Activated CD4-positive, alpha-beta T cell treated with anti-CD3 and anti-CD28 coated beads for 36 hours (primary cell): ENCODE measurements at places on chromosomes 1 and 21. TPM values are rescaled to one million over a fixed set of nuclear protein-coding genes. Genes with fewer than 3 reads are reported as not detected.

DNA sequence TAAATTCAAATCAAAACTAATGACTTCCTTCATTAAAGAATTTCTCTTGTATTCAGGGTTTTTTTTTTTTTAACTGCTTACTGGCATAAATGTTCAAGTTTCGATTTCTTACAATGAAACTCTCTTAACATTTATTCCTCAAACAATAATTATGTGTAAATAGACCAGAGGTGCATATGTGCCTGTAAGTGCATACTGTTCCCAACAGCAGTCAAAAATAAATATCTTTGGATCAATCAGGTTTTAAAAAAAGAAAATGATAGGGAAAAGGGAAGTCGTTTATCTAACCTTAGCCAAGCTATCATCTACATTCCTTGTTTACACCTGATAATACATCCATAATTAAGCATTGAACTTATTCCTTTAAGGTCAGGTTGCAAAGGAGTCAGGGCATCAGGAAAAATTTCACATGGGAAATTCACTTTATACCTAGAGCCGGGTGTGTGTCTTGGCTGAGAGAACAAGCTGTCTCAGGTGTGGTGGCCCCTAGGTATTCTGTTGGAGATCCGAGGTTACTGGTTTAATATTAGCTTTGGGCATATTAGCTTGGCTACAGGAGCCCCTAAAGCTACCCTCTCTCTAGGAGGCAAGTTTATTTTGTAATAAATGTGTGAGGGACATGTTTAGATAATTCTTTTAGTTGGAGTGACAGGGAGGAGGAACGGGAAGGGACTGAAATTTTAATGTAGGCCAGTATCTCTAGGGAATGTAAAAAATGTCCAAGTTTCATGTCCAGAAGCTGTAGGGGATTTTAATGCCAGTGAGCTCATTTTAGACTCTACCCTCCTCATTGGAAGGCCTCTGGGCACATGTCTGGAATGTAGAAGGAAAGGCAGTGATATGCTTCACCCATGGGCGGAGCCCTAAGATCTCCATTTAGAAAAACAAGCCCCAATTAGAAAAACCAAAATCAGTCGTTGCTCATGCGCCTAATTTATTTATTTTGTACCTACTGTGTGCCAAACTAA, 327.9 kb upstream of the PROX1 start:
- DNase-seq = no peak
- H3K4me3 ChIP-seq = no peak overlapping the region
- no peak overlapping the region for H3K27ac ChIP-seq

LRRC3 gene
- 2.7 TPM for total RNA-seq

- no peaks in the 10 kb centered on the region for H3K36me3 ChIP-seq
- no peak for DNase-seq
- H3K27me3 ChIP-seq = no peaks in the 10 kb centered on the region
- H3K27ac ChIP-seq = peak overlapping the region; percentile 73
- H3K4me3 ChIP-seq = no peak overlapping the region
These were observed 41.4 kb downstream of the S1PR1 start for GRCh38 chr1:101278238-101278637.

DNA sequence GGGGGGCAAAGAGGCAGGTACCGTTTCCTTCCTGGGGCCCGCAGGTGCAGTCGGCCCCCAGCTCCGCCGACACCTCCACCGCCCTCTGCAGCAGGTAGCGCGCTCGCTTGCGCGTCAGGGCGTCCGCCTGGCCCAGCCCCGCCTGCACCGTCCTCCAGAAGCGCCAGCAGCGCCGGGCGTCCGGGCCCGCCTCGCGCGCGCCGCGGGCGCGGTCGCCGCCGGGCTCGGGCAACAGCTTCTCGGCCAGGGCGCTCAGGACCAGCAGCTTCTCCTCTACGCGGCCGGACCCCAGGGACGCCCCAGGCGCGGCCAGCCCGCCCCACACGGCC, 863 bp downstream of the TARBP1 start:
- H3K4me3 ChIP-seq = peak overlapping the region; percentile 82
- peaks cover 62% of the 10 kb centered on the region for H3K4me1 ChIP-seq
- H3K27me3 ChIP-seq = peaks cover 14% of the 10 kb centered on the region
- DNase-seq = peak; percentile 84
- H3K36me3 ChIP-seq = peaks cover 9% of the 10 kb centered on the region
- H3K27ac ChIP-seq = peak overlapping the region; percentile 80

CASZ1 gene
- 4.0 TPM for total RNA-seq

MX2 gene
- 40.4 TPM for total RNA-seq

GRCh38 chr1:43653893-43654292, 3.9 kb downstream of the KDM4A start:
- H3K27me3 ChIP-seq = no peaks in the 10 kb centered on the region
- no peak for DNase-seq
- H3K4me3 ChIP-seq = no peak overlapping the region
- peaks cover 28% of the 10 kb centered on the region for H3K4me1 ChIP-seq

DNA sequence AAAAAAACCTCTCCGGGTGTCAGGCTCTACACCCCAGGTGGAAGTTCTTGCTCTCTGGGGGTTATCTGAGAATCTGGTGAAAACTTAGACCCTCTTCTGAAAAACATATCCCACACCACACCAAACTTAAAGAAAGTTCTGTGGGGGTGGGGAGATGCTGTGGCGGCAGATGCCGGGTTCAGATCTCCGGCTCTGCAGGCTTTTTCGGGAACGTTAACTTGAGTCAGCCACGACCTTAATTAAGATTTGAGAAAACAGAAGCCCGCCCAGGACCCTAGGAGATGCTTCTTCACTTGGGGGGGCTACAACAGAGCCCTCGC, 2.3 kb downstream of the RCC2 start:
- peaks cover 55% of the 10 kb centered on the region for H3K4me1 ChIP-seq
- H3K27ac ChIP-seq = peak overlapping the region; percentile 65
- peak overlapping the region; percentile 74 for H3K4me3 ChIP-seq
- no peak for DNase-seq

DNA sequence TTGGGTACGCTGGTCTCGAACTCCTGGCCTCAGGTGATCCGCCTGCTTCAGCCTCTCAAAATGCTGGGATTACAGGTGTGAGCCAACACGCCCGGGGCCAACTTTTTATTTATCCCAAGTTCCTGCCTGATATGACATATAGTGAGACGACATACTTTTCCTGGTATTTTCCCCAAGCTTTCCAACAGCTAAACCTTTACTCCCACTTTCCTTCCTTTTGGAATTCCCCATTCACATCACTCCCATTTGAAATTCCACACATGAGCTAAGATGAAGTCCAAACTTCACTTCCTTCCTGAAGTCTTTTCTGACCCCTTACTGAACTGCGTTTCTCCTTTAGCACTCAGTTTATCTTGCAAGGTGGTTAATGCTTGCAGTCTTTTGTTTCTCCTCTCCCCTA, 64.1 kb downstream of the S1PR1 start:
- no peaks in the 10 kb centered on the region for H3K36me3 ChIP-seq
- no peak overlapping the region for H3K27ac ChIP-seq
- peaks cover 25% of the 10 kb centered on the region for H3K4me1 ChIP-seq
- H3K4me3 ChIP-seq = no peak overlapping the region

DNA sequence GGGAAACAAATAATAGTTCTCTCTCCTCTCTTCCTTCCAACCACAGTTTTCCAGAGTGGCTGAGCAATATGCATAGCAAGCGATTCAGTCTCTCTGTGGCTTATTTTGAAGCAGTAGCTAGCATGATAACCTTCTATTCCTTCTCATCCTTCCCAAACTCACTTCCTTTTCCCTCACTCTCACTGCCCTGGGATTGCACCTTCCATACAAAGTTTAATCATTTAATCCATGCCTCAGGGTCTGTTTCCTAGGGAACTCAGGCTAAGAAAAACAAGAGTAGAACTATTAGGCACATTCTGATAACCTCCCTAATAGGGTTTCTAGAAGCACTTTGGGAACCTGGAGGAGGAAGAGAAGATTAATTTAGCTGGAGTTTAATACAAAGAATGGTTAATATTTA, 97.7 kb upstream of the S1PR1 start:
- H3K36me3 ChIP-seq = peaks cover 2% of the 10 kb centered on the region
- H3K27ac ChIP-seq = peak overlapping the region; percentile 64
- H3K4me1 ChIP-seq = peaks cover 65% of the 10 kb centered on the region
- no peaks in the 10 kb centered on the region for H3K27me3 ChIP-seq
